ENCODE measurements at places on chromosomes 7 and 10.
A peak's percentile ranks its signal among the peaks of the same experiment; 100 is the strongest.

DNA sequence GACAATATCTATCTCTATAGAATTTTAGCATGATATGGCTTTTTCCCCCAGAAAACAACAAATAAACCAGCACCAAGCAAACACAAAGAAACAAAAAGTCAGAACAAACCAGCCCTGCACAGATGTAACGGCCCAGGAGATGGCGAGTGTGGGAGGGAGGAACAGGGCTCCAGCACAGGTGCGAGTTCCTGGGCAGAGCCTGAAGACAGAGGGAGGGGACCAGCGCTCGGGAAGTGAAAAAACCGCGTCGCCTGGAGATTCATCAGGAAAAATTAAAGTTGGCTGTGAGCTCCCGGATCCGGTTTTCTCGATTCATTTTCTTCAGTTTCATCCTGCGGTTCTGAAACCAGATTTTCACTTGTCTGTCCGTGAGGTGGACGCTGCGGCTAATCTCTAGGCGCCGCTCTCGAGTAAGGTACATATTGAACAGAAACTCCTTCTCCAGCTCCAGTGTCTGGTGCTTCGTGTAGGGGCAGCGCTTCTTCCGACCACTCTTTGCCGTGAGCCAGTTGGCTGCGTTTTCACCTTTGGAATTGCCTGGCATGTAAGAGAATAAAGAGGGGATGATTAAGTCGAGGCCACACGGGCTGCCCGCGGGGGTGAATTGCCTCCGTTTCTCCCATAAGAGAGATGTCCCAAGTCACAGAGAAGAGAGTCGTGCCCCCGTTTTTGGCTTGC, 2.3 kb downstream of the HOXA10 start:
- no peak for DNase-seq

DNA sequence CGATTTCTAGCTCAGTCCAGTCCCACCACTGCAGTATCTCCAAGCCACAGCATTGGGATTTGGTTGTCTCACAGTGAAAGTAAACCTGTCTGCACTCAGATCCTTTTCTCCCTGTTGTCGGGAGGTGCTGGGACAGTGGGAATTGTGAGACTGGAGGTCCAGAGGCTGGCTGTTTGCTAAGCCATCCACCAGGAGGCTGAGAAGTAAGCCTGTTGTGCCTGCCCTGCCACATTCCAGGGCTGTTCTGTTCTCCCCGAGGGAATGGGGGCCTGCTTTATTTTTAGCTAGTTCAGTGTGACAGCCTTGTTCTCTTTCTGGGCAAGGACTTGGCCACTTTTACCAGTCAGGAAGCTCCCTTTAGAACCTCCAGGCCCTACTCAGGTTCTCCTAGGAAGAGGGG, 54.9 kb downstream of the HK1 start:
- no peak for DNase-seq

DNA sequence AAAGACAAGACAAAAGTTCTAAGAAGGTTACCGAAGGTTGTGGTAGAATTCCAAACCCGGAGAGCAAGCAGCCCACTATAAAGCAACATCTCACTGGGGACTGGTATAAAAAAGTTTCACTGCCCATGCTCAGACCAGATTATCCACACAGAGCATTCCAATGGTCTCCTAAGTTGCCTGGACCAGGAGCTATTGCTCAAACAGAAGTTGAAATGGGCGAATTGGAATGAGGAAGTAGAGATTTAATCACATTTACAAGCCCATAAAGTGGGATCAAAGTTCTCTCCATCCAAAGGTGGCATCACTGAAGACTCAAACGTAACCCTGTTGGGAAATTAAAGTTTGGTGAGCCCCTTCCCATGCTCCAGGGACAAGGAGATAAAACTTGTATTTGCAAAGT, 19.8 kb downstream of the OR2F1 start:
- DNase-seq, result no peak

- DNase-seq, result no peak
These were observed 45.2 kb downstream of the LRRC20 start for GRCh38 chr10:70337201-70337651.

- no peak for DNase-seq
These were observed 35.8 kb downstream of the CHST15 start for GRCh38 chr10:124057601-124058000.

- DNase-seq, result no peak
These were observed 659.2 kb downstream of the SDK1 start for GRCh38 chr7:3960050-3960763.

- no peak for DNase-seq
These were observed 858.3 kb downstream of the GRM8 start for GRCh38 chr7:126394406-126394805.

- DNase-seq, result no peak
These were observed 91.7 kb downstream of the GPR26 start for GRCh38 chr10:123757853-123758252.

GRCh38 chr10:109892117-109892516, 31.2 kb downstream of the XPNPEP1 start:
- DNase-seq, result no peak

GRCh38 chr10:83252169-83252568, 887.1 kb upstream of the GHITM start:
- DNase-seq, result no peak

DNA sequence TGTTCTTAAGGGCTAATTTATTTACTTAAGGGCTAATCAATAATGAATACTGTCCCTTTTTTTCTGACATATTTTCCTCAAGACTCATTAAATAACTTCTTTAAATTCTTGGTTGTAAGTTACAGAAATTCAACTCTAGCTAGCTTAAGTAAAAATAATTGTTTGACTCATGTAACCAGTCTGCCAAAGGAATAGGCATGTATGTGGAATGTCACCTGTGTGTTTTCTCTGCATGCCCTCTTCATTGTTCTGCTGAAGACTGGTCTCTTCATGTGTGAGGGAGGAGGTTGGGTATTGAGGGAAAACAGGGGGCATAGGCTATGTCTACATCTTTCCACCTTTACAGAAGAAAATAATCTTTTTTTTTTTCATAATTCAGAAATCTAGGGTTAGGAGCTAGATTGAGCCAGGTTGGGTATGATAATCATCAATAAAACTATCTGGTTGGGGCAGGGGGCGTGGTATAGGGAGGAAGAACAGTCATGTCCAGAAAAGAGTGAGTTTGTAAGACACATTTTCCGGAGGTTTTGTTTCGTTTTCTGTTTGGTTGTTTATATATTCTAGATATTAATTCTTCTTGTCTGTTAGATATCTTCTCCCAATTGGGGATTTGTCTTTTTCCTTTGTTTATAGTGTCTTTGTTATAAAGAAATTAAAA, 37.9 kb downstream of the EXOC4 start:
- DNase-seq, result no peak

GRCh38 chr7:112184455-112184854, 21.7 kb downstream of the DOCK4 start:
- no peak for DNase-seq

DNA sequence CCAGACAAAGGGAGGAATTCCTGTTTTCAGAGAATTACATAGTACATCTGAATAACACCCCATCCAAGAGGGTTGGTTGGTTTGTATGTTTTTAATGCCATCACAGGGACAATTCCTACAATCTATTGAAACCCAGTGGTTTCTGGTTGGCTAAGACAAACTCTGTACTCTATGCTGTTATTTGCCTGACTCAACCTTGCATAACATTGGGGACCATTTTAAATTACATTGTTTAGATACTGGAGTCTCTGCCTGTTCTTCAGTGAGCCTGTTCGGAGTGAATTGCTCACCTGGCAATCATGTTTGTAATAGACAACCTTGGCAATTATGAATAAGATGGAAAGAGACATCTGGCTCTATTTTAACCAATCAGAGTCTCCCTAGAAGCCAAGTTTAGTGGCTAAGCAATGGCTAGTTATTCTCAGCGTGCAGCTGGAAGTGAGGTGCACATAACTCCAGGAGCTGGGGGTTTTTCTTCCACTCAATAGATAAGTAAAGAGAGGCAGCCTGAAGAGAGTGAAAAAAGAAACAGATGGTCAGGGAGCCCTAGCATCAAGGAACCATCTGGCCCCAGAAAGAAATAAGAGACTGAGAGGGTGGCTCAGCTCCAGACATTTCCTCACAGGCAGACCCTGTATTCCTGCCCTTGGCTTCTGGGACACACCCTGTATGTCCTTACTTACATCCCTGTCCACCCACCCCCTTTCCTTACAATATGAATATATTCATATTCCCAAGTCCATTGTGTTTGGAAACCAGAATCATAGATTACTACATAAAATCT, 21.2 kb upstream of the SLC35G1 start:
- DNase-seq, result no peak

GRCh38 chr10:7409732-7410168, 1.1 kb downstream of the SFMBT2 start:
- DNase-seq, result no peak

DNA sequence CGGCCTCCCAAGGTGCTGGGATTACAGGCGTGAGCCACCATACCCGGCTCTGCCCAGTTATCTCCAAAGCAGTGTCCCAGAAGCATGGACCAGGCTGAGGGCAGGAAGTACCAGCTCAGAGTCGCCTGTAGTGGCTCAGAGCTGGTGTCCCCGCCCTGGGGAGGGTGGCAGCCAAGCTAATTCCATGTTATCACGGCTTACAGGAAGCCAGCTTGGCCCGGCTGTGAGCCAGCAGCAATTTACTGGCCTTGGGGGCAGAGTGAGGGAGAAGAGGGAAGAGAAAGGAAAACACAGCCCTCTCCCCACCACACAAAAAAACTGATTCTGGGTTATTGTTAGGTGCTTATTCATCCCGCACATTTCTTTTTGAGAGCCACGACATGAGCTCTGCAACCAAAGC, 88.1 kb downstream of the HIP1 start:
- DNase-seq, result no peak

GRCh38 chr7:50665403-50666123, 100.4 kb upstream of the DDC start:
- DNase-seq, result no peak

- no peak for DNase-seq
These were observed 571.8 kb downstream of the CCSER2 start for GRCh38 chr10:84900141-84900540.

- no peak for DNase-seq
These were observed 39.9 kb downstream of the LDB3 start for GRCh38 chr10:86708068-86708782.

DNA sequence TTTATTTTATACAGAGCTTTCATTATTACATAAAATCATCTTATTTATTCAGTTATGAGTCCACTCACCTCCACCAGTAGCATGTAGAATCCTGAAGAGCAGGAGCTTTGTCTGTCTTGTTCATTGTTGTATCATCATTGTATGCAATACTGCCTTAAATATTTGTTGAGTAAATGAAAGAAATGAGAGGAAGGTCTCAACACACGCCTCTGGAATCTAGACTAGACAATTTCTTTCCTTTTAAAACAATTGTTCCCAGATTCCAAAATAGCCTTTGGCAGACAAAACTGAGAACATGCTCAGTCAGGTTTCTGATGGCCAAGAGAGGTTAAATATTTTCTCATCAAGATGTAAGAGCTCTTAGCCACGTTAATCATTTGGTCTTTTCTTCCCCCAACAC, 173.1 kb upstream of the AGR3 start:
- DNase-seq, result no peak

- no peak for DNase-seq
These were observed 277.5 kb downstream of the PTPRN2 start for GRCh38 chr7:158309868-158310763.

- no peak for DNase-seq
These were observed 22.1 kb downstream of the CPEB3 start for GRCh38 chr10:92268748-92269147.

GRCh38 chr10:29555746-29556481, 78.9 kb downstream of the SVIL start:
- no peak for DNase-seq

DNA sequence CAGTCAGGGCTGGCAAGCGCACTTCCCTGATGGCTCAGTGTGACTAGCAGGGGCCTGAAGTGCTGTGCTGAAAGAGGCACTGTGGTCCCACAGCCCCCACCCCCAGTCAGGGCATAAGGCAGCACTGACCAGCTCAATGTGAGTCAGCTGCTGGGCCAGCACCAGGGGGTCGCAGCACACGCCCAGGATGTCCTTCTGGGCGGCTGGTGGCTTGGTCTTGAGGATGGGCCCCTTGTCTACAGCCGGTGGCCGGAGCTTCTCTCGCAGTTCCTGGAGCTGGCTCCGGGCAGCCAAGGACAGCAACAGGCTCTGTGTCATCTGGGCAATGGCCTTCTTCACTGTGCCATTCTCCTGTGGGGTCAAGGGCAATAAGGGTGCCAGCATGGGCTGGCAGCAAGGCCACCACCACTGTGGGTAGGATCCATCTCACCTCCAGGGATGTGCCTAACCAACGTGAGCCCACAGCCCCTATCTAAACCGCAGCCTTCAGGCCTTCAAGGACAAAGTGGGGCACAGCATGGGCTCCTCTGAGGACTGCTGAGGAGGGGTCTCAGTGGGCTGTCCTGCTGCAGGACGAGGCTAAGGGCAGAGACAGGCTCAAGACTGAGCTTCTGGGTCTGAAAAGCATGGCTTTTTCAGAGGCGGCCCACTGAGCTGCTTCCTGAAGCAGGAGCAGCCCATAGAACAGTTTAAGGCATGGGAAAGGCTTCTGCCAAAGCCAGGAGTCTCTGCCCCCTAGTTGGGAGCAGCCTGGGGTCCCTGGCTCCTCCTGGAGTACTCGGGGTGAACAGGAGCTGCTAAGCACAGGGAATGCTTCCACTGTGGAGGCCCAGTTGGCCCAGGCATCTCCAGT, 62.5 kb downstream of the CSGALNACT2 start:
- no peak for DNase-seq

- DNase-seq, result no peak
These were observed 63.9 kb upstream of the GHITM start for GRCh38 chr10:84075226-84076046.

DNA sequence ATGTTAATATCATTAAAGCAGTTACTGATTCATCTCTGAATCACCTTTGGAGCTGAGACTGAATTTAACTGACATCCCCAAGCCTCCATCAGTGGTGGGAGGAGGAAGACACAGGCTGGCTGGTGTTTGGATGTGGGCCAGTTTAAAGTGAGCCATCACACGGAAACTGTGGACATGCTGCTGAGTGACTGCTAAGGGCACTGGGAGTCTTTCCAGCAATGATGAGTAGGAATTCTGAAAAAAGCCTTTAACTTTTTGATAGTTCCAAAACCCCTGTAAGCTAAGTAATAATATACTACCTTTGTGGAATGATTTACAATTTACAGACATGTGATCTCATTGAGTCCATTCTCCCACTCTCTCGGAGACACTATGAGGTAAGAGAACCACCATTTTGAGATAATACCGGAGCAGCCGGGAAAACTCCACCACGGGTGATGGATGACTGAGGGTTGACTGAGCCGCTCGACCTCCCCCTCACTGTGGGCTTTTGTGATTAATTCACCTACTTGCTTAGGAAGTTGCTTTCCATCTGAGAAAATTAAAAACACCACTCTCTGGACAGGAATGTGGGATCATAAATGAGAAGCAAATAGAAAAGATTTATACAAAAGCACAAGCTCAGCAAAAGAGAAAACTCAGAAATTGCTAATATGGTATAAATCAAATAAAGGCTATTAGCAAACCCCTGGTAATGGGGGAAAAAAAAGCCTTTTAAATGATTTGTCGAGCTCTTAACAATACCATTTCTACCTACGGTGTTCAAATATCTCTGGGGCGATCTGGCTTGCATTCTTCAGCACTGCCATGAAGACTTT, 194.8 kb downstream of the FANK1 start:
- peak; percentile 45 for DNase-seq

Data from brain pericyte (primary cell).